ENCODE measurements at places on chromosomes 2 and 18.
A peak's percentile ranks its signal among the peaks of the same experiment; 100 is the strongest.

- no peak for DNase-seq
Measured at GRCh38 chr2:218832520-218832919, 917 bp upstream of the PRKAG3 start.

DNA sequence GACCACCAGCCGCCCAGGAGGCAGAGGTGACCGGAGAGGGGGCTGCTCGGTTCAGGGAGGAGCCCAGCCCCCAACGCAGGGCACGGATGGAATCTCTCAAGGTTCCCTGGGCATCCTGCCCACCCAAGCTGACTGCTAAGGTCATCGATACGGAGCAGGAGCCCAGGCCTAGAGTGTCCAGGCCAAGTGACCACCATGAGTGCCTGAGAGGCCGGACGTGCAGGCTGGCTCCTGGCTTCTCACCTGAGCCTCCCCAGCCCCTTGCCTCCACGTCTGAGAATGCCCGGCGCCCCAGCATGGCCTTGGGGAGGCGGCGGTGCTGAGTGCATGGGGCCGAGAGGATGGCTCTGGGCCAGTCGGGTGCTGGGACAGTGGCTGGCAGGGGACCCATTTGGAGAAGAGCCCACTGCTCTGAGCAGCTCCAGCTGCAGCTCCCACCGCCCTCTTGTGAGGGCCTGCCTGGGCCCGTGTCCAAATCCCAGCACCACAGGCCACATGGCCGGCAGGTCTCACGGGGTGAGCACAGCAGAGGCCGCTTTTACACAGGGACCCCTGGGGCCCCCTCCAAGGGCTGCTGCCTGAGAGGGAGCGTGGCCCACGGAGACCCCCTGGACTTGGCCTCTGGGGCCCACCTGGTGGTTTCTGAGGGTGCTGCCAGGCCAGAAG lies 102.8 kb upstream of the CTDP1 start:
- DNase-seq: no peak

DNA sequence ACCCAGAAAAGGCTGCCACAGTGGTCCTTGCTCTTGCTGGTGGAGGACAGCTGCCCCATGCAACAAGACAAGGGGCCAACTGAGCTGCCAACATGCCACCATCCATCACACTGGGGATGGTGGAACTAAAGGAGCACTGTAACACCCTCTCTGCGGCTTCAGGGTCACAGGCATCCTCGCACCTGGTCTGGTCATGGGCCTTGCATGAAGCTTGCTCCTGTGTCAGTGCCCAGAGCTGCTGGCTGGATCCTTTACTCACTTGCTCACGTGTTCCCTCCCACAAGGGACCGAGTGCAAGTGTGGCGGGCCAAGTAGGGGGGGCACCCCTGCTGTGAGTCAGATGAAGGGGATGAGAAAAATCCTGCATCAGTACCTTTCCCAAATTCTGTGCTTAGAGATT lies 972.3 kb upstream of the DDX18 start:
- no peak for DNase-seq

DNA sequence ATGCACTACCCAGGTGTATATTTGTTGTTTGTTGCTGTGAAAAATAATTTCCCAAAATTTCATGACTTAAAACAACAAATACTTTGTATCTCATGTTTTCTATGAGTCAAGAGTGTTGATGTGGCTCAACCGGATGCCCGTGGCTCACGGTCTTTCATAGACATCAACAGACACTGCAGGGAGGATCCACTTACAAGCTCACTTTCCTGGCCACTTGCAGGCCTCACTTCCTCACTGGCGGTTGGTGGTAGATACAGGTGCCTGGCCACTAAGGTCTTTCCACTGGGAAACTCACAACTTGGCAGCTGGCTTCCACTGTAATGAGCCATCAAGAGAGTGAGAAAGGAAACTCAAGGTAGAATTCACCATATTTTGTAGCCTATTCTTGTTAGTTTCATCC lies 662.9 kb downstream of the IRS1 start:
- DNase-seq: no peak

DNA sequence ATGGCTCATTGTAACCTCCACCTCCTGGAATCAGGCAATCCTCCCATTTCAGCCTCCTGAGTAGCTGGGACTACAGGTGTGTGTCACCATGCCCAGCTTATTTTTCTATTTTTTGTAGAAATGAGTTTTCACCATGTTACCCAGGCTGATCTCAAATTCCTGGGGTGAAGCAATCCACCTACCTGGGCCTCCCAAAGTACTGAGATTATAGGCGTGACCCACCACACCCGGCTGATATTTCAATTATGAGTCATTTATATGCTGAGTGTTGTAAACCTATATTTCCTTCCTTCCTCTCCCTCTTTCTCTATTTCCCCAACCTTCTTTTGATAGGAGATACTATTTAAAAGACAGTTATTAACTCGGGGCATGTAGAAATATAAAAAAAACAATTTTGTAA lies 469.6 kb upstream of the ID2 start:
- DNase-seq: no peak

GRCh38 chr2:240947607-240948006 lies 41.5 kb downstream of the CROCC2 start:
- DNase-seq: no peak

GRCh38 chr2:164436131-164436530 lies 185.2 kb downstream of the GRB14 start:
- DNase-seq: no peak

GRCh38 chr2:120869036-120869729 lies 133.5 kb downstream of the GLI2 start:
- DNase-seq: no peak

DNA sequence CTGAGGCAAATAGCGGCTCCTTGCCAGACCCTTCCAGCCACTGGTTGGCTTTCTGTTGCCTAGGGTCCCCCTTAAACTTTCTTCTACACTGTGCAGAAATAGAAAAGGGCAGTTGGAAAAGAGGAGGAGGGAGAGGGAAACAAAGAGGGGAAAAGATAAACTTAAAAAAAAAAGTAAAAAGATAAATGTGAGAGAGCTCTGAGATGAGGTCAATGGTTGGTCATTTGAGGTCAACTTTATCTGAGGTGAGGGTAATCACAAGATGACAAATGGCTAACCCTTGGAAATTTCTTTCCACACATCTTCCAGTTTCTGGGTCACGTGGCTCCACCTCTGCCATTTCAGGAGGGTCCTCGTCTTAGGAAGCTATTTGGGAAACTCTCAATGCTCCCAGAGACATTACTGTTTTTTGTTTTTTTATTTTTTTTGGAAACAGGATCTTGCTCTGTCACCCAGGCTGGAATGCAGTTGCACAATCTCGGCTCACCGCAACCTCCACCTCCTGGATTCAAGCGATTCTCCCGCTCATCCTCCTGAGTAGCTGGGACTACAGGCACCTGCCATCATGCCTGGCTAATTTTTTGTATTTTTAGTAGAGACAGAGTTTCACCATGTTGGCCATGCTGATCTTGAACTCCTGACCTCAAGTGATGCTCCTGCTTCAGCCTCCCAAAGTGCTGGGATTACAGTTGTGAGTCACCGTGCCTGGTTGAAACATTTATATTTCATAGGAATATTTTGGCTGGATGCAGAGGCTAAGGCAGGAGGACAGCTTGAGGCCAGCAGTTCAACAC lies 199.9 kb downstream of the TGIF1 start:
- DNase-seq: peak; percentile 39

DNA sequence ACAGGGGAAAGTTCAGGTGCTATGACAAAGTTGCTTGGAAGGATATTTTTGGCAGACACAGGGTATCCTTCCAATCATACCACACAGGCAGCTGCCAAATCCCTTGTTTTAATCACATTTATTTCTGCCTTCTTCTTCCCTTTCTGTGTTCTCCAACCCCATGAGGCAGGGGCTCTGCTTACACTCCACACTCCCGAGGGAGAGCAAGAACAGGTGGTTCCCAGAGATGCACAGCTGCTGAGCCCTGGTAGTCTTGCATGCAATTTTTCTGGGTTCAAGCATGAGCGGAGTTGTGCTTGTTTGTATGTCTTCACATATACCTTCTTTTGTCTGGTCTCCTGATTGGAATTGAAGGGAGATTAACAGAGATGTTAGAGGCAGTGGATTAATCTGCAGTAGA lies 251.7 kb upstream of the ST6GAL2 start:
- DNase-seq: no peak

DNA sequence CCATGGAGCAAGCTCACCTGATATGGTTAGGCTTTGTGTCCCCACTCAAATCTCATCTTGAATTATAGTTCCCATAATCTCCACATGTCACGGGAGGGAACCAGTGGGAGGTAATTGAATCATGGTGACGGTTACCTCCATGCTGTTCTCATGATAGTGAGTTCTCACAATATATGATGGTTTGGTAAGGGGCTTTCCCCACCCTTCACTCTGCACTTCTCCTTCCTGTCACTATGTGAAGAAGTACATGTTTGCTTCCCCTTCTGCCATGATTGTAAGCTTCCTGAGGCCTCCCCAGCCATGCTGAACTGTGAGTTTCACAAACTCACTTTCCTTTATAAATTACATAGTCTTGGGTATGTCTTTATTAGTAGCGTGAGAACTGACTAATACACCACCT lies 435.7 kb upstream of the ID2 start:
- no peak for DNase-seq

DNA sequence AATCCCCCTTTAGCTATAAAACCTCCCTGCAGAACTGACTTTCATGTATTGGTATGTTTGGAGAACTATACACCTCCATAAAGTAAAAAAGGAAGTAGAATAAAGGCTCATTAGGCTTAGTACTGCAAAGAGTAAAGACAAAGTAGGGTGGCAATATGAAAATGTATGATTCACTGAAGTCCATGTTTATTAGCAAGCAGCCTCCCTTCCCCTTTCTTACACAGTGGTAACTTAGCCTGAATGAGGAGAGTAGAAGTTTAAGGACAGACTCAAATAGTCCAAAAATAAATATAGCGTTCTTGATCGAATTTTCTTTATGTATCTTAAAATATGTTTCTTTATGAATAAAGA lies 1.5 kb downstream of the ZNF804A start:
- DNase-seq: no peak

DNA sequence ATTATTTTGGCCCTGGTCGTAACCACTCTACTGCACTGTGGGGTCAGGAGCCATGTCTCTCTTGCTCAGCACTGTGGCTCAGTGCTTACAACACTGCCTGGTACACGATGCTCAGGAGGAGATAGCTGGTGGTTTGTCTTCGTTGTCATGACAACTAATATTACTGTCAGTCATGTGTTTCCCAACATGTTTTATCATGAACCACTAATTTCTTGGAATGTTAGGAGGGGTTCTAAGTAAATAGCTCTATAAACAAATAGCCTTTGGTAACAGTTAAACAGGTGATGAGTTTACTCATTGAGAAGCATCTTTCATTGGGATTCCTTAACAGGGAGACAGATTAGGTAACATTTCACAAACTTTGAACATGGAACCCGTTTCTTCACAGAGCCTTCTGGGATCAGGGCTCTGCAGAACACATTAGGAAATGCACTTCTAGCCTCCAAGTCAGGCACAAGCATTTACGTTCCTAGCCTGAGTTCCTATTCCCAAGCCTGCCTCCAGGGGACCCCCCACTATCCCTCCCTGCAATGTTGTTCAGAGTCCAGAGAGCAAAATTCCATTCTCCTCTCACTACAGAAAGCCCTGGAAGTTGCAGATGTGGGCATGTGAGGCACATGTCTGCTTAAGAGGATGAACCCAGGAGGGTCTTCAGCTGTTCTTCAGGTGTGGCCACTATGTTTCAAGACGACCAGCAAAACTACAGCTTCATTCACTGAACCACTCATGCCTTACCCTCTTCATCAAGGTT lies 6.4 kb upstream of the RBM44 start:
- no peak for DNase-seq

DNA sequence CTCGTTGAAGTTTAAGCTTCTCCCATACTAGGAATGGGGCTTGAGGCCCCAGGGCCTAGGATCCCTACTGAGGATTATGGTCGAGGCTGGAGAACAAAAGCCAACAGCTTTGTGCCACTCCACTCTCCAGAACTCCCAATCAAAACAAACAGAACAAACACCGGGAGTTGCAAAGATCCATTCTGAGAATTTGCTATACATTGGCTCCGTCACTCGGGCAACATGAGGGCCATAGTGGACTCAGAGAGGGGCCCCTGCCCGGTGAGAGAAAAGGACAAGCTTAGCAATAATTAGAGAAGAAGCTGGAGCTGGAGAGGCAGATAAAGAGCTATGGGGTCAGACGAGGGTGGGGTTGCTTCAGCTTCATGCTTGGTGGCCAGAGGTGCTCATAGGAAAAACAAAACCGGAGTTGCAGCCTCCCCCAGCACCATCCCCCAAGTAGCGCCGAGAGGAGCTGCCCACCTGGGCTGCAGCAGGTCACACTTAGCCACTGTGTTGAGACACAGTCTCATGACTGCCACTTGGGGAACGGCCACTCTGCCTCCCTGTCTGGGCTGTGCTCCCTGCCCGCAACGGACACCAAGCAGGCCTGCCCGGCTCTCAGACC lies 142.3 kb upstream of the HAAO start:
- DNase-seq: no peak

GRCh38 chr18:50079571-50080295 lies 115.2 kb downstream of the MYO5B start:
- no peak for DNase-seq

GRCh38 chr18:48529796-48530195 lies 9.0 kb upstream of the CTIF start:
- peak; percentile 2 for DNase-seq

DNA sequence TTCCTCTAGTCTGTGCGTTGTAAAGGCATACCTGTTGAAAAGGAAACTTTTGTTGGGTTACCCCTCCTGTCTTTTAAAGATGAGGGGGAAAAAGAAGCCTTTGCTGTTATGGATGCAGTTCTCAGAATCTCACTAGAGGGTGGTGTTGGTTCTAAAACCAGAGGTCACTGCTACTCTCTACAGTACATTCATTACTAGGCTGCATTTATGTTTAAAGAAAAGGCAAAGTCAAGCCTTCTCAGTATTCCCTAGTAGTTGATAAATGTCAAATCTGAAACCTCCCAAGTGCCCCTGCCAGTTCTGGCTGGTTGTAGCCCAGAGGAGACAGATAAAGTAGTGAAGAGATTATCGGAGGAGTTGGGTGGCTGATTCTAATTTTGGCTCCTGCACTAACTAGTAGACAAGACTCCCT lies 1.4 kb upstream of the PLCL1 start:
- no peak for DNase-seq

- no peak for DNase-seq
Measured at GRCh38 chr2:173568054-173568453, 213.4 kb downstream of the CDCA7 start.

DNA sequence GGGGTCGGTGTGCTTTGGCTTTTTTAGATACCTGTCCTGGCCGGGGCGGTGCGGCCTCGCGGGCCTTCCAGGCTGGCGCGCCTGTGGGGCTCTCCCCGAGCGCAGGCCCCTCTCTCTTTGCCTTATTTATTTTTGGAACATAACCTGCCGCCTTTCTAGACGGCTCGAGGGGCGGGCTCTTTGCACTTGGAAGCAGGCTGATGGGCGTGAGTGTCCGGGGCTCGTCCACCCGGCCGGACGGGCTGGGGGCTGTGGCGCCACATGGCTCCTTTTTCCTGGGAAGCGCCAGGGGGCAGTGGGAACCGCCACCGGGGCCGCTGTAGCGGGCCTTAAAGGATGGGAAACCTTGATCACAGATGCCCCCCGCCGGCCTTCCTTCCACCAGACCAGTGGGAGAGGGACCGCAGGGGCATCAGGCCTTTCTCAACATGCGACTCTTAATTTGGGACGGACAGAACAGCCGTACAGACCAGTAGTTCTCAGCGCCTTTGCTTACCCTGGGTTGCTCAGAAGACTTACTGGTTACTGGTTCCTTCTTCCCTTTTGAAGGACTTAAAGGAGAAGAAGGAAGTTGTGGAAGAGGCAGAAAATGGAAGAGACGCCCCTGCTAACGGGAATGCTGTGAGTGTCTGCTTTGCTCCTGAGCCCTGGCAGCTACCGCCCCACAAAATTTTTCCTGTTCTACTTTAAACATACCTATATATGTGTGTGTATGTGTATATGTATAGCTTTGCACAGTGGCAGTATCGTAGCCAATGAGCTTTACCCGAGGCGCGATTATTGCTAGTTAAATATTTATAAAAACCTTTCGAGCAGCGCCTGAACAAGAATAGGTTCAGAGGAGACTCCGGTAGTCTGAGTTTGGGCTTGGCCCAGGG lies 2.7 kb downstream of the PTMA start:
- no peak for DNase-seq
